RWPE2 (cell line): ENCODE measurements at places on chromosomes 3 and 15.

DNA sequence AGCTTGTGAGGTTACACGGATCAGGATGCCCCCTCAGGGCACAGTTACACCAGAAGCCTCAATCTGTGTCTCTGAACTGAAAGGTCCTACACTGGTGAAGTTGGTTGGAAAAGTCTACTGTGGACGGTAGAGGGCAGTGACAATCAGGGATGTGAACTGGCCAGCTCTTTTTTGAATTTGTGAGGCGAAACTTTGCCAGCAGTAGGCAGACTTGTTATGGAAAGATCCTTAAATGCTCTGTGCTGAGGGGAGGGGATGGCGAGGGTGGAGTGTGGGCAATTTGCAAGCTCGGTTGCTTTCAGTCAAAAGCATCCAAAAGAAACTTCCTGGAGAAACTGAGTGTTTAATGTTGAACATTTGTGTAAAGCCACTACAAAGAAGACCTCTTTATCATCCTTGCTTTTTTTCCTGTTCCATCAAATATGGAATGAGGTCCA, 127.4 kb upstream of the ABHD17C start:
- H3K4me3 ChIP-seq = no peak overlapping the region
- H3K27ac ChIP-seq = no peak overlapping the region
- H3K27me3 ChIP-seq = no peaks in the 10 kb centered on the region
- H3K4me1 ChIP-seq = peaks cover 6% of the 10 kb centered on the region

DNA sequence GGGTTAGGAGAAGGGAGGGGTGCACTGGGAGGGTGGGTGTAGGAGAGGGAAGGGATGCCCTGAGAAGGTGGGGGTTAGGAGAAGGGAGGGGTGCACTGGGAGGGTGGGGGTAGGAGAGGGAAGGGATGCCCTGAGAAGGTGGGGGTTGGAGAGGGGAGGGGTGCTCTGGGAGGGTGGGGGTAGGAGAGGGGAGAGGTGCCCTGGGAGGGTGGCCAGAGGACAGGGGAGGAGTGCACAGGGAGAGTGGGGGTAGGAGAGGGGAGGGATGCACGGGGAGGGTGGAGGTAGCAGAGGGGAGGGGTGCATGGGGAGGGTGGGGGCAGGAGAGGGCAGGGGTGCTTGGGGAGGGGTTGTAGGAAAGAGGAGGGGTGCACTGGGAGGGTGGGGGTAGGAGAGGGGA, 3.2 kb downstream of the TM4SF19 start:
- H3K36me3 ChIP-seq = no peaks in the 10 kb centered on the region
- H3K27ac ChIP-seq = no peak overlapping the region
- no peaks in the 10 kb centered on the region for H3K27me3 ChIP-seq
- H3K4me3 ChIP-seq = no peak overlapping the region
- no peak for DNase-seq
- H3K4me1 ChIP-seq = peaks cover 34% of the 10 kb centered on the region

DNA sequence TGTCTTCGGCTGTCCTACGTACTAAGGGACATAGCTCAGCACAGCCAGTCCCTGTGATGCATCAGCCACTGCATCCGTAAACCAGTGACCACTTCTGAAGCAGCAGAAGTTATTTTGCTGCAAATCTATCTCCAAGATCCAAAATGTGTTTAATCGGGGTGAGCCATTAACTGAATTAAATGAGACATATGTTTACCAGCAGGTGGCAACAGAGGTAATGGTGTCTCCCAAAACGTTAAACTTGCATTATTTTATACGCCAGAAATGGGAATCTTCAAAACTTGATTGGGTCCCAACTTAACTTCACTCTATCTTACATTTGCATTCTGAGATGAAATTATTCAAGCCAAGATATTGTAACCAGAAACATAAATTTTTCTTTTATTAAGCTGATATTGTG, 75.3 kb upstream of the BOC start:
- no peak overlapping the region for H3K4me3 ChIP-seq
- no peak for DNase-seq
- no peaks in the 10 kb centered on the region for H3K4me1 ChIP-seq
- no peak overlapping the region for H3K27ac ChIP-seq
- no peaks in the 10 kb centered on the region for H3K36me3 ChIP-seq

DNA sequence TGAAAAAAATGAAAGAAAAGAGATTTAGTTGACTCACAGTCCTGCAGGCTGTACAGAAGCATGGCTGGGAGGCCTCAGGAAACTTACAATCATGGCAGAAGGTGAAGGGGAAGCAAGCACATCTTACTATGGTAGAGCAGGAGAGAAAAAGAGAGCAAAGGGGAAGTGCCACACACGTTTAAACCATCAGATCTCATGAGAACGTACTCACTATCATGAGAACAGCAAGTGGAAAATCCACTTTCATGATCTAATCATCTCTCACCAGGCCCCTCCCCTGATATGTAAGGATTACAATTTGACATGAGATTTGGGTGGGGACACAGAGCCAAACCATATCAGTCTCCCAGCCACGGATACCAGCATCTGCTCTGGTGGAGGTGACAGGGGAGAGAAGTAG, 50.8 kb upstream of the CPOX start:
- no peaks in the 10 kb centered on the region for H3K27me3 ChIP-seq
- no peak overlapping the region for H3K4me3 ChIP-seq
- H3K4me1 ChIP-seq = no peaks in the 10 kb centered on the region
- H3K36me3 ChIP-seq = no peaks in the 10 kb centered on the region
- H3K27ac ChIP-seq = no peak overlapping the region

- no peaks in the 10 kb centered on the region for H3K36me3 ChIP-seq
- H3K4me3 ChIP-seq = no peak overlapping the region
- DNase-seq = no peak
- H3K27ac ChIP-seq = no peak overlapping the region
These were observed 14.4 kb downstream of the RARB start for GRCh38 chr3:25442486-25442885.

- no peak overlapping the region for H3K4me3 ChIP-seq
- H3K4me1 ChIP-seq = no peaks in the 10 kb centered on the region
- no peaks in the 10 kb centered on the region for H3K27me3 ChIP-seq
- no peaks in the 10 kb centered on the region for H3K36me3 ChIP-seq
These were observed 285.7 kb upstream of the ROBO2 start for GRCh38 chr3:76754247-76754646.

- DNase-seq = no peak
- no peak overlapping the region for H3K27ac ChIP-seq
- H3K36me3 ChIP-seq = no peaks in the 10 kb centered on the region
- H3K4me1 ChIP-seq = no peaks in the 10 kb centered on the region
- H3K27me3 ChIP-seq = no peaks in the 10 kb centered on the region
- no peak overlapping the region for H3K4me3 ChIP-seq
These were observed 19.5 kb upstream of the COMMD2 start for GRCh38 chr3:149771652-149772271.

DNA sequence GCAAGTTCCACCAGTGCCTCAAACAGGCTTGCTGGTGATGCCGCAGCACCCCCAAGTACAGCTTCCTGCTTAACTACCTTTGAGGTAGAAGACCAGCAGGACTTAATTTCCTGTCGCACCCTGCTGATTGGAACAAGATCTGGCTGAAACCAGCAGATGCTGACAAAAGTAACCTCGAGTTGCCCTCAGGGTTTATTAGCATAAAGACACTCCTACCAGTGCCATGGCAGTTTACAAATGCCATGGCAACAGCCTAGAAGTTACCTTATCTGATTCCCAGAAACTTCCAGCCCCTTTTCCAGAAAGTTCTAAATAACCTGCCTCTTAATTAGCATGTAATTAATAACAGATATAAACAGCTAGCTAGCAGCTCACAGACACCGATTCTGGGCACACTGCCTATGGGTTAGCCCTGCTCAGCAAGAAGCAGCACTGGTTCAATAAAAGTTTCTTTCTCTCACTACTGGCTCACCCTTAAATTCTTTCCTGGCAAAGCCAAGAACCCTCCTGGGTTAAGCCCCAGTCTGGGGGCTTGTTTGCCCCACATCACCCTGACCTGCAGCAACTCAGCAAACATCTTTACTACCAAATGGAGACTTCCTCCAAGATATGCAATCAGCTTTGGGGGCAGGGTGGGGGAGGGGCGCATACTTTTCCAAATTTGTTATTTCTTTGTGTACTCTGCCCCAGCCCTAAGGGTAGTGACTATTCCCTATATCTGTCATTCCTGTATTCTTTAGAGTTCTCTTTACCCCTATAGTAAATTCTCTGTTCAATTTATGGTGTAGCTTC, 54.2 kb downstream of the MAP4 start:
- no peak for DNase-seq
- peak overlapping the region; percentile 1 for H3K27ac ChIP-seq
- H3K4me3 ChIP-seq = no peak overlapping the region
- H3K36me3 ChIP-seq = peaks cover 13% of the 10 kb centered on the region
- peaks cover 16% of the 10 kb centered on the region for H3K4me1 ChIP-seq

DNA sequence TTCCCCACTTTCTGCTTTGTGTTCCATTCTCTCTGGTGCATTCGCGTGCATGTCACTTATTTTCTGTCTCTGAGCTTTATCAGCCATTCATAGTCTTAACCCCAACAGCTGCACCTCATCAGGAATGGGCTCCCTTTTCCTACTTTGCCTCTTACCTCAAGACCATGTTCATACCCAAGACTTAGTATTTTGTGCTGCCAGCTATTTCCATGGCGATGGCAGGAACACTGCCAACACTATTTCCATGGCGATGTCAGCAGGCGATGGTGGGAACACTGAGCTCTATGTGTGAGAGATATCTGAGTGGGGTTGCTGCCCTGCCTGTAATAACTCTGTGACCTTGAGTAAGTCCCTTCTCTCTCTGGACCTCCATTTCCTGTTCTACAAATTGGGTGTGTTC, 5.5 kb downstream of the ZNF35 start:
- H3K36me3 ChIP-seq = peaks cover 79% of the 10 kb centered on the region
- DNase-seq = no peak
- no peak overlapping the region for H3K27ac ChIP-seq

DNA sequence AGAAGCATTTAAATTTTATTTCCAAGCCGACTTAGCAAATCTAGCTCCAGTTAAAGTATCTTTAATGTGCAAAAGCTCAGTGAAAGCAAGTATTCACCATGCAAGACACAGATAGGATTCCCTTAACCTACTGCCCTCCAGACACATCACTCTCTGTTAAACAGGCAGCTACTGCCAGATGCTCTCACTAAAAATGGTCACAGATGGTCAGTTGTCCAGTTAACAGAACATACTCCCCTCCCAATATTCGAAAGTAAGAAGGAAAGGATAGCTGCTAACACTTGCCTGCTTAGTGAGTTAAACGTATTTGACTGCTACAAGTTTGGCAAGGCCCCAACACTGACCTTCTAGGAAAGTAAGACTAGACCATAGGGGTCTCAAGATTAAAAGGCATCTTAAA, 73.7 kb downstream of the PRTG start:
- H3K36me3 ChIP-seq = no peaks in the 10 kb centered on the region
- DNase-seq = no peak
- H3K4me3 ChIP-seq = no peak overlapping the region
- no peaks in the 10 kb centered on the region for H3K27me3 ChIP-seq

DNA sequence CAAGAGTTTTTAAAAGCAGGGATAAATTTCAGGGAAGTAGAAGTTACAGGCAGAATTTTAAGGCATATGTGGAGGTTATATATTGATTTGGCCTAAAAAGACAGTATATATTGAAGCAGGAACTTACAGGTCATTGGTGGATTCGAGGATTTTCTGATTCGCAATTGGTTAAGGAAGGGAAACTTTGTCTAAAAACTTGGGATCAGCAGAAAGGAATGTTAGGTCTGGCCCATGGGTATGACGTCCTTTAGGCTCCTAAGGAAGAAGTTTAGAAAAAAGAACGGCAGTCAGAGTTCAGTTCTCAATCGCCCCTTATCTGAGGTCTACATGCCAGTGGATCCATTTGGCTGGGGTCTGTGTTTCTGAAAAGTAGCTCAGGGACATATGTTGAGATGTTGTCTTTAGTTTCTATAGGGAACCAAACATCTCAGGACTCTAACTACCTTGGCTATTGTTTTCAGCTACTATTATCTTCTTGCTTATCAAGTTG, 33.2 kb upstream of the ACP3 start:
- no peak overlapping the region for H3K4me3 ChIP-seq
- no peaks in the 10 kb centered on the region for H3K36me3 ChIP-seq
- H3K27me3 ChIP-seq = no peaks in the 10 kb centered on the region
- DNase-seq = no peak
- H3K27ac ChIP-seq = no peak overlapping the region
- no peaks in the 10 kb centered on the region for H3K4me1 ChIP-seq

- DNase-seq = peak; percentile 62
- H3K27me3 ChIP-seq = no peaks in the 10 kb centered on the region
- no peaks in the 10 kb centered on the region for H3K36me3 ChIP-seq
- peak overlapping the region; percentile 9 for H3K4me3 ChIP-seq
- peaks cover 27% of the 10 kb centered on the region for H3K4me1 ChIP-seq
These were observed 23.0 kb upstream of the CLDN1 start for GRCh38 chr3:190345027-190345821.
